ENCODE measurements at places on chromosomes 7 and 10. TPM values are rescaled to one million over a fixed set of nuclear protein-coding genes. Genes with fewer than 3 reads are reported as not detected.
A peak's percentile ranks its signal among the peaks of the same experiment; 100 is the strongest.

WBP1L gene
- 73.6 TPM for total RNA-seq

SPOCK2 gene
- 1.4 TPM for total RNA-seq

CLRN3 gene
- total RNA-seq: not detected

OR6B1 gene
- not detected for total RNA-seq

PFKFB3 gene
- 52.4 TPM for total RNA-seq

RASSF4 gene
- 83.0 TPM for total RNA-seq

CDH23 gene
- not detected for total RNA-seq

DNA sequence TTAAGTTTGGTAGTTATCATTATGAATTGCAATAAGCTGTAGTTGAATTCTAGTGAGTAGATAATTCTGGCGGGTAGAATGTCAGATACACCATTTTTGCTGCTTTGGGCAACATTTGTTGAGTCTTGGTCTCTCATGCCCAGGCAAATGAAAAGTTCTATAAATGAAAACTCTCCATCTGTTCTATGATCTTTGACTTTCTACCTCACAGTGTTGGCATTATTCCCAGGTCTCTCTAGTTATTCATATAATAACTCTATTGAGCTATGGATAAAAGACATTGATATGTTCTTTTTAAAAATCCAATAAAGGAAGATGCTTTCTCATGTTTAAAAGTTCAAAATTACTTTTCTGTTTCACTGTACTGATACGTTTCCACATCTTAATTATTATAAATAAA is 415.3 kb upstream of the SEMA3D start:
- DNase-seq: no peak

DNA sequence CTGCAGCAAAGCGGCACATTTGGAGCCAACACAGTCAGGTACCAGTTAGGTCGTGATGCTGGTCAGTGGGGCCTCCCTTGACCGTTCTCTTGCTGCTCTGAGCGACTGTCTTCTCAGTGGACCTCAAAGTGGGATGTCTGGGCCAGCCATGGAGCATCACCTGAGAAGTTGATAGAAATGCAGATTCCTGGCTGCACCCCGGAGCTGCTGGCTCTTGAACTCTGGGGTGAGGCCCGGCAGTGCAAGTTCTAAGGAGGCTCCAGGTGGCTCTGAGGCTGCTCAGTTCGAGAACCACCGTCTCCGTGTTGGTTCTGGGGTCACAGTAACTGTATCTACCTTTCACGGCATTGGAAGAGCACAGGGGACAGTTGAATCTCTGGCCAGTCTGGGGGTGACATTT is 147.5 kb downstream of the WDR37 start:
- no peak for DNase-seq

- DNase-seq: no peak
These were observed 8.4 kb downstream of the MLXIPL start for GRCh38 chr7:73615886-73616285.

DNA sequence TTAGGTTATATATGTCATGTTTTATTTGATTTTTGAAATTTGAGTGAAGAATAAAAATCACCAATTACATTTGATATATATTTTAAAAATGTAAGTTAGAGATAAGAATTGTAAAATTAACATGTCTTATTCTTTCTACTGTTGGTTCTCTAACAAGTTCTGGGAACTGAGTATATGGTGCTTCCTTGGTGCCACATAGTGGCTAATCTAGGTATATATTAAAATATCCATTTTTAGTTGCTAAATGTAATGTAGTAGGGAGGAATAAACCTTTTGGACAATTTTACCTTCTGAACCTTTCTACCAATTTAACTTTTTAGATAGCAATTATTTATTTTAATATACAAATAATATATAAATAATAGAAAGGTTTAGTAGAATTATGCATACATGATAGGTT is 17.5 kb downstream of the CFAP69 start:
- DNase-seq: no peak

GRCh38 chr7:14806891-14807290 is 95.7 kb downstream of the DGKB start:
- peak; percentile 29 for DNase-seq

DNA sequence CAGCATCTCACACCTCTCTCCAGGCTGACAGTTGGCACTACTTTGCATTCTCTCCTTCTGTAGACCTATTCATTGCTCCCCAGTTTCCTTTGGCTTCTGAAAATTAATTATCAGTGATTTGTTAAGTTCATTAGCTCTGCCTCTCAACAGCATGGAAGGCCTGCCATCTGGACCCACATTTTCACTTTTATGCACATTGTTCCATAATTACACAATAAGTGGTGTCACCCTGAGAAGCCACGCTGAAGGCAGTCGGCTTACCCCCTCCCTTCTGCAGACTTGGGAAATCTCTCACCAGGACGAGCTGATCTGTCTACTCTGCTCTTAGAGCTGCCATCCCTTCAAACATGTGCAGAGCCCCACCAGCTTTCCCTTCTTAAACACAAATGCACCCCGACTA is 64.7 kb downstream of the SLIT1 start:
- no peak for DNase-seq

GRCh38 chr7:130491841-130492522 is at the start of gene MEST:
Gene MEST (plus strand): TSS chr7:130492085. CDS start chr7:130492314, 229 bp downstream.
- peak; percentile 40 for DNase-seq

GRCh38 chr7:51270965-51271364 is 45.6 kb downstream of the COBL start:
- DNase-seq: no peak

GRCh38 chr7:1620835-1621234 is 49.2 kb upstream of the ELFN1 start:
- no peak for DNase-seq

DNA sequence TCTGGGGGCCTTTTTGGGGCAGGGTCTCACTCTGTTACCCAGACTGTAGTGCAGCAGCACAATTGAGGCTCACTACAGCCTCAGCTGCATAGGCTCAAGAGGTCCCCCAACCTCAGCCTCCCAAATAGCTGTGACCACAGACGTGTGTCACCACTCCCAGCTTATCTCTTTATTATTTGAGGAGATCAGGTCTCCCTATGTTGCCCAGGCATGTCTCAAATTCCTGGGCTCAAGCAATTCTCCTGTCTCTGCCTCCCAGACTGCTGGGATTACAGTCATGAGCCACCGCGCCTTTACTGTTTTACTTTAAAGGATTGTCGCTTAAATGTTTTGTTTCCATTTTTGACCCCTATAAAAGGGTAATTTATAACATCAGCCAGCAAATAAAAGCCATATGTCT is 502.6 kb upstream of the AUTS2 start:
- peak; percentile 23 for DNase-seq

- peak; percentile 63 for DNase-seq
These were observed 29.1 kb upstream of the CABCOCO1 start for GRCh38 chr10:61633665-61634064.

DNA sequence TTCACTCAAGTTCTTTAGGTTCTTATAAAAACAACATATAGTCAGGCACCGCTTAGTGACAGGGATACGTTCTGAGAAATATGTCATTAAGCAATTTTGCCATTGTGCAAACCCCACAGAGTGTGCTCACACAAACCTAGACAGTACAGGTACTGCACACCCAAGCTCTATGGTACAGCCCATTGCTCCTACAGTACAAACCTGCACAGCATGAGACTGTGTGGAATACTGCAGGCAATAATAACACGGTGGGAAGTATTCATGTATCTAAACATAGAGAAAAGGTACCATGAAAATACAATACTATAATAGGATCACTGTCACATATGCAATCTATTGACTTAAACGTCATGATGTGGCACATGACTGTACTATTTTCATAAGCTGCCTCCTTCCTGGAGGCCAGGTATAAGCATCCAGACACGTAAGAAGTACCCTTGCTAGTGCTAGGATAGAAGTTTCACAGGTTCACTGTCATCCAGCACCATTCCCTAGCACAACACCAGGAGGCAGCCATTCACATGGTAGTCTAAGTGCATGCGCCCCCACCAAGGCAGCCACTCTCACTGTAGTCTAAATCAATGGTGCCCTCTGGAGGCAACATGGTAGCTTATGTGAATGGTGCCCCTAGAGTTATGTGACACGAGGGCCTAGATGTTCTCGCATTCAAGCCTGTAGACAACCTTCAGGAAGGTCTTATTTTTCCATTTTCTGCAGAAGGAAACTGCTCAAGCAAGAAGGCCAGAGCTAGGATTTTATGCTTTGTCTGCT is 98.5 kb downstream of the ARHGAP22 start:
- DNase-seq: no peak

DNA sequence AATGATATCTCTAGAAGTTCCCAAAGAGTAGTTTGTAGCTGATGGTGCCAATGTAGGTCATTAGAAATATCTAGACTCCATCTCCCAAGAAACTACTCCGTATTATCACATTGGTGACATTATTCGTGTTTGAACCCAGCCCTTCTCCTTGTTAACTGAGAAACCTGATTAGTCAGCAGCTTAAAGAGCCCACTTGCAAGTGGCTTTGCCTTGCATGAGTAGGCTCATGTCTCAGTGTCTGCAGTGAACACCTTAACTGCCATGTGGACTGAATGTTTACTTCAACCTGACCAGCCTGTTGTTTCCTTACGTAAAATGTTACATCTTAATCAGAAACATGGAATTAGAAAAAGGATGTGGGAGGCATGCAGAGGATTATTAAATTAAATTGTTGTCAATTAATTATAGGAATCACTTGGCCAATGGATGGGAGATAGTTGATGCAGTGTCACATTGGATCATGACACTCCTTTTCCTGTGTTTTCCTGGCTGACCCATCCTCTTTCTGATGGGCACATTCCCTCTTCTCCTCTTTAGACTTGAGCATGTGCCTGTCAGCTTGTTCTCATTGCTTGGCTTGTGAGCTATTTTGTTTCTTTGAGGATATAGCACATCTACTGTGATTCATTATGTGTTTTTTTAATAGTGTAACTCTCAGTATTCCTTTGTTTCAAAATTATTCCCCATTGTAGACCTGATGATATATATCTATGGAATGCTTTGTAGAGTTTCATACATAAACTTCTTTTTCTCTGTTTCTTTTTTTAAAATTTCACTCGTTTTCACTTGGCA is 18.0 kb downstream of the STARD3NL start:
- DNase-seq: peak; percentile 64

DNA sequence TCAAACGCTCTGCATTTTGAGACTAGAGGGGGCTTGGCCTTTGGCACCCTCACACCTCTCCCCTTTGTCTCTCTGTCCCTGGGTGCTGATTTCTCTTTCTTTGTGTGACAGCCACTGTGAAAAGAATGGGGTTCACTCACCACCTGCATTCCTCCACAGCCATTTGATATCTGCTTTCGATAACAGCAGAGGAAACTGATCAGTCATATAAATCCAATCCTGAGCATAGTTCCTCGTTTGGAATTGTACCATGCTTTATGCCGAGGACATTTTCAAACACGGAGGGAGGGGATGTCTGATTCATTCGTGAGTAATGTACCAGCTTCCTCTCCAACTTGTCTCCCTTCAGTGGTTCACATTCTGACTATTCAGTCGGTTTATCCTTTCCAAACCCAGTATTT is 15.8 kb downstream of the MET start:
- peak; percentile 86 for DNase-seq

GRCh38 chr10:102300278-102300843 is 55.0 kb downstream of the GBF1 start:
- peak; percentile 96 for DNase-seq

GRCh38 chr10:70296406-70296899 is 12.6 kb upstream of the NPFFR1 start:
- DNase-seq: peak; percentile 77

GRCh38 chr7:21617916-21618390 is 75.1 kb downstream of the DNAH11 start:
- DNase-seq: peak; percentile 67

GRCh38 chr10:57657164-57657765 is 610.4 kb downstream of the IPMK start:
- DNase-seq: peak; percentile 22

GRCh38 chr10:24711465-24711864 is 12.2 kb downstream of the ARHGAP21 start:
- no peak for DNase-seq

- DNase-seq: no peak
These were observed 148.2 kb downstream of the RAPGEF5 start for GRCh38 chr7:22208799-22209198.

- DNase-seq: peak; percentile 10
These were observed 37.0 kb downstream of the TBC1D12 start for GRCh38 chr10:94439275-94439861.

- DNase-seq: no peak
These were observed 38.0 kb downstream of the PSAP start for GRCh38 chr10:71812913-71813590.

DNA sequence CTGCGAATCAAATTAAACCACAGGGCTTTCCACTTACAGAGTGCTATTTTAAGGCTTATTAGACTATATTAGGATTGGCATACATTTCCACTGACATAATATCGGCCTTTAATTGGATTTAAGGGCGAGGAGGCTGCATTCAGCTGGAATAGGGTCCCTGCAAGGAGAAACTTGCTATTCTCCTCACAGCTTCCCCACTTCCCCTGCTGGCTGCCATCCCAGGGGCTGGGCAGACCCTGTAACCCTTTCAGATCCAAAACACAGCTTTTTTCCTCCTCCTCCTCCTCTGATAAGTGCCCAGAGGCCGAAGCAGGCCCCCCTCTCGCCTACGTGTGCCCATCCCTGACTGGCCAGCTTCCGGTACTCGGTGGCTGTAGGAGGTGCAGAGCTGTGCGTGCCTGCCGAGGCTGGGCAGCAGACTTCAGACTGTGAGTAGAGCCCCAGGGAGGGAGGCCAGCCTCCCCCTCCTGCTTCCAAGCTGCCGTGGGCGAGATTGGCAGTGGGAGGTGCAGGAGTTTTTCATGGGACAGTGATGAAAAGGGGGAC is 224.2 kb downstream of the PLXNA4 start:
- DNase-seq: no peak

DNA sequence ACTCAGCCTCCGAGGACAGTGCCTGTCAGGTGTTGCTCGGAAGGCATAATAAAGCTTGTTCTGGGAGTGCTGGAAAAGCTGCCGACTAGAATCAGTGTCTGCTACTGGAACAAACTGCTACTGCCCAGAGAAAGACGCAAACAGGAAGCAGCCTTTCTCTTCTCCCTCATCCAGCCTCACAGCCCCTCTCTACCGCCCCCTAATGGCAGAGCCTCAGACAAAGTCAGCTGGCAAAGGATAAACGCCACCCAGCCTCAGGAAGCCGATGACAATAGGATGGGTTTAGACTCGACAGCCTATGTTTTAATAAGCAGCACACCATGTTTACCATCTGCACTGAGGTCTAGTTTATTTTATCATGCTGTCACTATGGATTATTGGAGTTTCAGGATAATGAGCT is 169.5 kb upstream of the LYZL1 start:
- no peak for DNase-seq

- no peak for DNase-seq
These were observed 347.5 kb upstream of the ZMIZ1 start for GRCh38 chr10:78721231-78721630.

All from astrocyte (in vitro differentiated cells and primary cell).